ENCODE measurements at places on chromosomes 1 and 21.

DNA sequence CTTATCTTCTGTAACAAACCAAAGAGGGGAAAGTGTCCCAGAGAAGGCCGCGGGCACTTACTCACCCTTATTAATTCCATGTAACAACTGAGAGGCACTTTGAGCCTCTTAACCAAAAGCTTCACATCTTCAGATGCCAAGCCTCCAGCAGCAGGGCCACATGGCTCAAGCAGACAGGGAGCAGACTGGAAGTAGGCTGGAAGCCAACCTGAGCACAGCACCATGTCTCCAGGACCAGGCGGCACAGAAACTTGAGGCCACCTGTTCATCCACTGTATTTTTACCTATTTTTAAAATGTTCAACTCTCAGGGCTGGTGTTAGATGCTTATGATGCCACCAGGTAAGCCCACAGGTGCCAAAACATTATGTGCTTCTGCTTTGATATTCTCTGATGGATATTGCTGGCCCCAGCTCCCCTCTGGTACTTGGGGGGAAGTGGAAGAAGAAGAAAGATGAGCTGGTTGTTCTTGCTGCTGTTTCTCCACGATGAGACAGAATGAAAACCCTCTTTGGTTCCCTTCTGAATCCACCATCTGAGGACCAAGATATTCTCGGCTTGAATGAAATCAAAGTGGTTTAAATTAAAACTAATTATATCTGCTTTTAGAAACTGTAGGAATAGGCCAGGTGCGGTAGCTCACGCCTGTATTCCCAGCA is 30.6 kb upstream of the SDE2 start:
- DNase-seq: no peak

DNA sequence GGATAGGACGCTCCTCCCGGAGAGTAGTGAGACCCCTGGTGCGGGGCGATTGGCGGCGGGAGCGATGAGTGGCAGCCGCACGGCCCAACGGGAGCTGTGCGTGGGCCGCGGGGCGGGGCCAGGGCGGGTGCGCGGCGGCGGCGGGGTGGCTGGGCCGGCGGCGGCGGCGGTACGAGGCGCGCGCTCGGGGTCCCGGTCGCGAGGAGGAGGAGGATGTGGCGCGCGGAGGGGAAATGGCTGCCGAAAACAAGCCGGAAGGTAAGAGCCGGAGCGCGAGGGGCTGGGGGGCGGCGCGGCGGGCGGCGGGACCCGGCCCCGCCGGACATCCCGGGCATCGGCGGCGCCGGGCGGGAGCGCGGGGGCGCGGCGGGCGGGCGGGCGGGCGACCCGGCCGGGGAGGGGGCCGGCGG is at the start of gene CAMTA1:
Gene CAMTA1 (plus strand): TSS at position 137 of the 410 bp plus-strand sequence. CDS start 77 bp downstream, at position 214.
- no peak for DNase-seq

- DNase-seq: no peak
Measured at GRCh38 chr1:201282931-201283829, at the start of gene PKP1. Gene PKP1 (plus strand): TSS chr1:201283506. CDS start chr1:201283703, 197 bp downstream.

DNA sequence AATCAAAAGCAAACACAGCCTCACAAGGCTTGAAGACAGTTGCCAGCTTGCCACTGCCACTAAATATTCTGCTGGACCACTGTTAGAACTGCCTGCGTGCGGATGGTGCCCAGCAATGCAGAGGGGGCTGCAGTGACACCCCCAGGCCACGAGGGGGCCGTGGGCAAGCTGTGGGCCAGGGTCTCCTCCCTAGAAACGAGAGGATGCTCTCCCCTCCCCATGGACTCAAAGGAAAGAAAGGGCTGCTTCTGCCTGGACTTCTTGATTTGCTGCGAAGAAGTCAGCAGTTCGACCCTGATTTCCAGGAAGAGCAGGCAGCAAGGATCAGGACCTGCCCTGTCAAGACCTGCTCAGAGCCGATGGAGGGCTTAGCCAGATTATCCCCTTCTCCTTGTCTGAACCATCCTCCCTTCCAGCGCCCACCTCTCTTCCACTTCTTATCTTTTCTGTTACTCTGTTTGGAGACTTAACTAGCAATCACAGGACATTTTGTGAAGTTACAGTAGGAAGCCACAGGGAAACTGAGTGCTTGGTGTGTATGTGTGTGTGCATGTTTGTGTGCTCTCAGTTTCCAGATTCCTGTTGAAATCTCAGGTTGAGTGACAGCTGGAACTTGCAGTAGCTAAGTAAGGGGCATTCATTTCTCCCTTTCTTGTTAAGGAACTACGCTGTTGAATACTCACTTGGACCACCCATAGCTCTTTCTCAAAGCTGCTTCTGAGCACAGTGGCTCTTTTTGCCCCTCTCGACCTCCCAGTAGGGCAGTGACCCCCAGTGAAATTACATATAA is 2.7 kb downstream of the MAN1C1 start:
- DNase-seq: no peak

GRCh38 chr1:93708734-93709481 is 27.3 kb upstream of the BCAR3 start:
- no peak for DNase-seq

GRCh38 chr1:6646499-6647148 is 22.0 kb downstream of the THAP3 start:
- peak; percentile 19 for DNase-seq

DNA sequence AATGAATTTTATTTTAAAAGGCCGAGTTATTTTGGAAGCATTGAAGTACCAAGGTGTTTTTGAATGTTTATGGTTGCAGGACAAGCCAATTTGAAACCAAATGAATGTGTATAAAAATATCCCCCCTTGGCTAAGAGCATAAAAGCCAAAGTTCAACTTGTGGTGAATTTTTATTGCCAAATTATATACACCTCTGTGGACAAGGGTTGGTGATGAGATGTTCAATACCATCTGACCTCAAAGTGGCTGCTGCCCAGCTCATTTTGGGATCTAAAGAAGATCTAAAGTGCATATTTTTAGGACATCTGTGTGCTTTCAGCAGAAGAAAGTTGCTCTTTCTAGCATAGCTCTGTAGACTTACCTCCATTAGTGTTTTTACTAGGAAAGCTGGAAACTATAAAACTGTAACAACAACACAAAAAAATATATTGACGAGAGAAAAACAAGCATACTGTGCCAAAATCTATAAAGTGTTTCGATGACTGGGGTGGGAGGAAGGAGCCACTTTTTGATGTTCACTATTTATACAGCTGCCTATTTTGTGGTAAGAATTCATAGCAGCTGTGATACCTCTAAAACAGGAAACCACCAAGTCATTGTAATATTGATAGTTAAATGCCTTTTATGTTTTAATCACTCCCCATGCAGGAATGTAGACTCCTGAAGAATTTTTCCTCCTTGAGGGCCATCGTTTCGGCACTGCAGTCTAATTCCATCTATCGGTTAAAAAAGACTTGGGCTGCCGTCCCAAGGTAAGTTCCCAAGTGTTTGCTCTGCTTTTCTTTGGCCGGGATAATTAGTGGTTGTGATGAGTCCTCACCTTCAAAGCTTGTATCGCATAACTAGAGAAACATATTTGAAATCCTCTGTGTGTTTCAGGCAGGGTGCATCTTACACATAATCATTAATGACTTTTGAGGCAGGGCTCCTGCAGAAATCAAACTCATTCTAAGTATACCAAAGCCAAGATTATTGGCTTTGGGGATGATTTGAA is 83.2 kb downstream of the RGL1 start:
- peak; percentile 22 for DNase-seq

DNA sequence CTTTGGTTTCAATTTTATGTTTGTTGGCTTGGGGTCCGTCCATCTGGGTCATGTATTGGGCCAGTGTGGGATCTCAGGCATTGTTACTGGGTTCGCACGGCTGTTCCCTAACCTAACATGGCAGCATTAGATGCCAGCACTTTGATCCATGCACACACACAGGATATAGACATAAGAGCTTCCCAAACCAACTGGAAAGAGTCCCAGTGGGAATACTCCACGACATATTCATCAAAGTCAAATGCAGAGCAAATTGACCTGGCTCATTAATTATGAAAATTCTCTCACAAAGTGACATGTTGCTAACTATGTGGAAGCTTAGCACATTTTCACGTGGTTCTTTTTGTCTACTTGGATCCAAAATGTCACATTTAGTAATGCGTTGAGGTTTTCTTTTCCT is 130.4 kb downstream of the SETD4 start:
- no peak for DNase-seq

- DNase-seq: no peak
Measured at GRCh38 chr1:8297245-8297644, 20.7 kb upstream of the SLC45A1 start.

- DNase-seq: no peak
Measured at GRCh38 chr1:52235646-52236045, 93.8 kb downstream of the ZFYVE9 start.

- no peak for DNase-seq
Measured at GRCh38 chr1:42251042-42251441, 84.0 kb downstream of the FOXJ3 start.

- no peak for DNase-seq
Measured at GRCh38 chr21:44285138-44285992, at the start of gene AIRE. Gene AIRE (plus strand): TSS chr21:44285876. CDS start chr21:44286007, 131 bp downstream.

GRCh38 chr1:46512135-46512791 is 22.6 kb downstream of the DMBX1 start:
- no peak for DNase-seq

DNA sequence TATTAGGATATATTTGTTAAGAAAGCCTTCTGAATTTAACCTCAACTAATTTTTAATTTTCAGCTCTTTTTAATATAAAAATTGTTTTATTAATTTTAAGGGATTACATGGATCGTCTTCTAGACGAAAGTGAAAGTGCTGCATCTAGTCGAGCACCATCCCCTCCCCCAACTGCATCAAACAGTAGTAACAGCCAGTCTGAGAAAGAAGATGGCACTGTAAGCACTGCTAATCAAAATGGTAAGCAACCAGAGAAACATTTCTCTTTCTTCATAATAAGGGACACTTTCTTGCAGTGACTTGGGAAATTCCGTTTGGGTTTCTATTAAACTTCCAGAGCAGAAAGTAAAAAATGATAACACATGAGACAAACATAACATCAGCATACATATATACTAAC is 56.9 kb downstream of the MIER1 start:
- no peak for DNase-seq

GRCh38 chr1:7444363-7444762 is 326.7 kb upstream of the VAMP3 start:
- DNase-seq: no peak

- no peak for DNase-seq
Measured at GRCh38 chr1:93768380-93768863, 86.8 kb upstream of the BCAR3 start.

DNA sequence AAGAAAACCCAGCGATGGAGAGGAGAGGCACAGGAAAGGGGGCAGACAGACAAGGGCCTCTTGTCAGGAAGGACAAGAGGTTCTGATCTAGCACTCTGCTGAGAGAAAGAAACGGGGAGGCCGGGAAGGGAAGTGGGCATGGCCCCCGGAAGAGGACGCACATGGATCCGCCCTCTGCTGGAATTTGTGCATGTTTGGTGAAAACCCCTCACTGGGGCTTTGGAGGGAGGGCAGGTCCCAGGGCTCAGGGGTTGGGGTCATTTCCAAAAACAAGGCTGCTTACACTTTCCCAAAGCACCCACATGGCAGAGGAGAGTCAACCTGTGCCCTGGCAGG is 32.4 kb upstream of the ECE1 start:
- DNase-seq: no peak

DNA sequence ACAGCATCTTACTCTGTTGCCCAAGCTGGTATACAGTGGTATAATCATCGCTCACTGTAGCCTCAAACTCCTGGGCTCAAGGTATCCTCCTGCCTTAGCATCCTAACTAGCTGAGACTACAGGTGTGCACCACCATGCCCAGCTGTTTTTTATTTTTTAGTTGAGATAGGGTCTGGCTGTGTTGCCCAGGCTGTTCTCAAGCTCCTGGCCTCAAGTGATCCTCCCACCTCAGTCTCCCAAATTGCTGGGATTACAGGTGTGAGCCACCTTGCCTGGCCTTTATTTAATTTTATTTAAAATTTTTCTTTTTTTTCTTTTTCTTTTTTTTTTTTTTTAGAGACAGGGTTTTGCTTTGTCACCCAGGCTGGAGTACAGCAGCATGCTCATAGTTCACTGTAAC is 9.2 kb downstream of the MAP7D1 start:
- no peak for DNase-seq

DNA sequence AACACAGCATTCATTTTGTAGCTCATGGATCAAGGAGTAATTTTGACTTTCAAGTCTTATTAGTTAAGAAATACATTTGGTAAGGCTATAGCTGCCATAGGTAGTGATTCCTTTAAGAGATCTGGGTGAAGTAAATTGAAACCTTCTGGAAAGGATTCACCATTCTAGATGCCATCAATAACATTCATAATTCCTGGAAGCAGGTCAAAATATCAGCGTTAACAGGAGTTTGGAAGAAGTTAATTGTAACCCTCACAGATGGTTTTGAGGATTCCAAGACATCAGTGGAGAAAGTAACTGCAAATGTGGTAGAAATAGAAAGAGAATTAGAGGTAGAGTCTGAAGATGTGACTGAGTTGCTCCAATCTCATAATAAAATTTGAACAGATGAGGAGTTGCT is 216.6 kb downstream of the GREM2 start:
- DNase-seq: no peak

GRCh38 chr21:29092102-29092959 is 18.9 kb upstream of the CCT8 start:
- DNase-seq: no peak

GRCh38 chr1:43318831-43319230 is 18.0 kb downstream of the TIE1 start:
- no peak for DNase-seq

- DNase-seq: no peak
Measured at GRCh38 chr1:62689524-62689923, 1.3 kb upstream of the DOCK7 start.

DNA sequence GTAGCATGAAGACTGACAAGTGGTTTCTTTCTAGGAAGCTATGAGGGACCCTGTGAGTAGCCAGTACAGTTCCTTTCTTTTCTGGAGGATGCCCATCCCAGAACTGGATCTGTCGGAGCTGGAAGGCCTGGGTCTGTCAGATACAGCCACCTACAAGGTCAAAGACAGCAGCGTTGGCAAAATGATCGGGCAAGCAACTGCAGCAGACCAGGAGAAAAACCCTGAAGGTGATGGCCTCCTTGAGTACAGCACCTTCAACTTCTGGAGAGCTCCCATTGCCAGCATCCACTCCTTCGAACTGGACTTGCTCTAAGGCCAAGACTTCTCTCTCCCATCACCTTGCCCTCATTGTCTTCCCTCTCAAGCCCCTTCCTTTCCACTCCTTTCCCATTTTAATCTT is 3.4 kb upstream of the GABPB2 start:
- DNase-seq: no peak

DNA sequence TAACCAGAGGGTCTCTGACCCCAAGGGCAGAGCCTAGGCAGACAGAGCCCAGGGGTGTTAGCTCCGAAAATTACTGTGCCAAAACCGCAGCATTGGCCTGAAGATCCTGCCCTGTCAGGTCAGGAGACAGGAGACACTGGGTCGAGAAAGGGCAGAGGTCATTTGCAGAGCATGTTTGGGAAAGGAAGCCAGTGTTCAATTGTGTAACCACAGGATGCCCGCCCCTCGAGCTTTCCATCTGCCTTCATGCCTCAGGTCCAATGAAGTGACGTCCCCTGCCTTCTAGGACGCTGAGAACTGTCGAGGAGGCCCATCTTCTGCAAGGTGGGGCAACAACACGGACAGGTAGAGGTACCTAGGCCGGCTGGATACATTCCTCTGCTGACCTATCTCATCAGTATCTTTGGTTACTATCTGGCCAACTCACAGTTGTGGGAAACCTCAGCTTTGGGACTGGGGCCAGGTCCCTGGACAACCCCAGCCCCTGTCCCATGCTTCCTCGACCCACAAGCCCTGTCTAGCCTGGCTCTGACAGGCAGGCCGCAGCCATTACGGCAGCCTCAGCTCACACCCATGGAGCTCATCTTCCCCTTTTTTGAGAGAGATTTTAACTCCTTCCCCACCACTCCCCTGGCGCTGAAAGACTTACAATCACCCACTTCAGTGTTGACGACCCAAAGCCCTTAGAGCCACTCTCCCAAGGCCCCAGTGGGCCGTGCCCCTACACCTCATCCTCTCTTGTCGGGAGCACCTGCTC is 1.3 kb downstream of the ARL8A start:
- no peak for DNase-seq

Measured in GM04504 (cell line).